ENCODE measurements at places on chromosomes 1 and 21.

DNA sequence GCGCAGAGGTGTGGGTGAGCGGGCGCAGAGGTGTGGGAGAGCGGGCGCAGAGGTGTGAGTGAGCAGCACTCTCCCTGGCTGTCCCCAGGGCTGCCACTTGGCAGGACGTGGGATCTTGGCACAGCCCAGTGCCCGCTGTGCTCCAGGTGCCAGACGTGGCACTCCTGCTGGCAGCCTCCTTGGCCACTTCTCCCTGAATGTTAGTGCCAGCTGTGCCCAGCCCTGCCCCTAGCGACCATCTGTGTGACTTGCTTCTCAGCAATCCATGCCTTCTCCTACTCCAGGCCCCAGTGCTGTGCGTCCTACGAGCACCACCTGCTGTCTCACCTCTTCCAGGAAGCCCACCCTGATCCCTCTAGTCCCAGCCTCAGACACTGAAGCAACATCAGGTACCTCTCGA, 30.5 kb downstream of the KRTAP10-1 start:
- no peak for DNase-seq

GRCh38 chr1:67322442-67322841, 14.8 kb downstream of the IL12RB2 start:
- DNase-seq = no peak

GRCh38 chr1:76824106-76824505, 43.2 kb upstream of the ST6GALNAC5 start:
- DNase-seq = no peak

- no peak for DNase-seq
Observed at GRCh38 chr1:246157516-246157915, 349.6 kb downstream of the SMYD3 start.

GRCh38 chr1:38611664-38612211, 247.8 kb downstream of the RRAGC start:
- no peak for DNase-seq

- DNase-seq = no peak
Observed at GRCh38 chr1:192702212-192702902, 66.4 kb downstream of the RGS13 start.

GRCh38 chr21:38825269-38825668, 19.5 kb downstream of the ETS2 start:
- DNase-seq = no peak

- no peak for DNase-seq
Observed at GRCh38 chr1:81406292-81406999, 394.3 kb upstream of the ADGRL2 start.

GRCh38 chr1:163227126-163227525, 24.4 kb upstream of the RGS5 start:
- no peak for DNase-seq
